ENCODE measurements at places on chromosomes 1 and 21.

DNA sequence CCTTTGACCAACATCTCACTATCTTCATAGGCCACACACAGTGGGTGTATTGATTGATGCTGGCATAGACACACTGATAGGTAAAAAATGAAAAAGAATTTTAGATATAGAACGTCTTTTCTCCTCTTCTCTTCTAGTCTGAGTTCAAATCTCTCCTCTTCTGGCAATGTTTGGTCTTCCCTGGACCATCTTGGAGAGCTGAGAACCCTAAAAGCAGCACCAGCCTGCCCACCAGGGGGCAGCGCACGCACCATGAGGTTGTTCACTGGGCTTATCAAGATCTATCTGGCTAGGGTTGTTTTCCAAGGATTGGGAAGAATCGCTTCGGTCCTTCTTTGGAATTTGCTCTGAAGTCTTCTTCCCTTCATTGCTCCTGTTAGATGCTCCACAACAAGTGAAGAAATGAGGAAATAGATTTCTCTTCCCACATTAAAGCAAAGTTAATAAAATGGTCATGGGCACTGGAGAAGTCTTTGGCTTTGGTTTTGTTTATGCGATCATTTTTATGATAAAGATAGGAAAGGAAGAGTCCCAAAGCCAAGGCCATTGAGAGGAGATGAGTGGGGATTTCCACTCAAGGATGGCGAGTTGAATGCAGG, 104.0 kb upstream of the OLIG2 start:
- no peak for DNase-seq

- no peak for DNase-seq
Observed at GRCh38 chr1:229886636-229887035, 180.4 kb upstream of the GALNT2 start.

DNA sequence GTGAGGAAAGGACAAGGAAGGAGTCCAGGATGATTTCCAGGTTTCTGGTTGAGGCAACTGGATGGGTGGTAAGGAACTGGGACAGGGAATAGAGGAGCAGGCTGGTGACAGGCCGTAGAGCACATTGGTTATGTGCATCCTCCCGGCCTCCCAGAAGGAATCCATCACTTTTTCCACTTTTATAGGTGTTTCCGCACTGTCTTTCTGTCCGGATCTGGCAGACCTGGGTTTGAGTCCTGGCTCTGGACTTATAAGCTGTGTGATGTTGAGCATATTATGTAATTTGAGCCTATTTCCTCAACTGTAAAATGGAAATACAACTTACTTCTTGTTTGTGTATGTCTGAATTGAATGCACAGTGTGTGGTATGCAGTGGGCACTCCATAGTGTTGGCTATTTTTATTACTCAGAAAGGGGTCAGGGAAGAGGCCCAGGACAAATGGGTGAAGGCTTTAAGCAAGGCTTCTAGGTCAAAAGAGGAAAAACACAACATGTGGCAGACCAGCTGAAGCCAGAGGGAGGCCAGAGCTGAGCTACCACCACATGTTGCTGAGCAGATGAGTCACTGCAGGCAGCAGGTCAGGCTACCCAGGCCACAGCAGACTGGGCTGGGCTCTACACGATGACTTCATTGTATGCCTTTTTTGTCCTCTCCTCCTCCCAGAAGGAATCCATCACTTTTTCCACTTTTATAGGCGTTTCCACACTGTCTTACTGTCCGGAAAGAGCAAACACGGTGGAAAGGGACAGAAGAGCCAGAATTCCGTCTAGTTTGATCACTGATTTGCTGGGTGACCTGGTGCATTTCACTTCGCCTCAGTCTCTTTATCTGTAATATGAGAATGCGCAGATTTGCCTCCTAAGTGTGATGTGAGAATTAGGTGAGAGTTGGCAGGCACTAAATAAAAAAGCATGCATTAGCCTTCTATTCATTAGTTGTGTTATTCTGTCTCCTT, 791 bp upstream of the MAST2 start:
- peak; percentile 96 for DNase-seq

- DNase-seq: no peak
Observed at GRCh38 chr1:160996178-160996577, 24.8 kb downstream of the F11R start.

DNA sequence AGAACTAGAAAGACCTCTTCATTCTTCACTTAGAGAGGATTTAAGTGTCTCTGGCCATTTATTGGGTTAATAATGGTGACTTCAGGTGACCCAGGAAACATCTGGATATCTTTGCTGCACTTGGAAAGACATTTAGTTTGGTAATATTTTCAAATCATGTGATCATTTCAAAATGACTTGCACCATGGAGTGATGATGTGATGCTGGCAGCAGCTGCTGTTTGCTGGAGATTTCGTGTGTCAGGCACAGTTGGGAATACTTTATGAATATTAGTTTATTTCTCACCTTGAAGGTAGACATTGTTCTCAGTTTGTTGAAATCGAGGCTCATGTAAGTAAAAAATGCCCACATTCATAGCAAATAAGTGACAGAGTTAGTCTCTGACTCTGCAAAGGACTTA, 236.0 kb downstream of the DISC1 start:
- DNase-seq: no peak

GRCh38 chr1:189673217-189673616, 804.4 kb downstream of the BRINP3 start:
- no peak for DNase-seq

GRCh38 chr1:14522077-14522925, 76.2 kb upstream of the KAZN start:
- DNase-seq: peak; percentile 74

- no peak for DNase-seq
Observed at GRCh38 chr1:209869291-209870149, 41.7 kb downstream of the UTP25 start.

GRCh38 chr1:117572546-117572945, 33.3 kb upstream of the TENT5C start:
- DNase-seq: no peak

DNA sequence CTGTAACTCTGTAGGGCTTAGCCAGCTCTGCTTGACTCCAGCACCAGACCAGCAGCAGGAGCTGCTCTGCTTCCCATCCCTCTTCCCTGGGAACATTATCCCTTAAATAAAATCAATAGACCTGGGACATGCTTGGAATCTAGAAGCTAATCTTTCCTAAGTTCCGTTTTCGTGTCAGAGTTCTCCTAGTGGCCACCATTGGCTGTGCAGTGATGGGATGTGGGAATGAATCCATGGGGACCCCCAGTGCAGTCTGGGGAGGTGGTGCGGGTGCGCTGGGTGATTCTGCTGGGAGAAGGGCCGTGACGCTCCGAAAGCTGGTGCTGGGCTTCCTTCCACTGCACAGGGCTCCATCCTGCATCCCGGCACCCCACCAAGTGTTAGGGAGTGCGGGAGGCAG, 202.7 kb downstream of the CAMTA1 start:
- DNase-seq: no peak

DNA sequence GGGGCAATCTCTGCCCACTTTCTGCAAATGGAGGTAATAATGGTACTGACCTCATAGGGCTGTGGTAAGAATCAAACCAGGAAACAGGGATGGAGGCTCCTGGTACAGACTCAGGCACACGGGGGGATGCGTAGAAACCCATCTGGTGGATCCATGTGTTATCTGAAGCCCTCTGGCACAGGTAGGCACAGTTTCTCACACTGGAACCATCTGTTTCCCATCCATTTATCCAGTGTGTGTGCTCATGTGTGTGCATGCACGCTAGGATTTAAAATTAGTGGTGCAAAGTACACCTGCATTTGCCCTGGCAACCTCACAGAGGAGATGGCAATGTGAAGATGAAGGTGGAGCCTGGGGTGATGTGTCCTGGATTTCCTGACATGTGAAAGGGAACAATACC, 103.3 kb downstream of the RAVER2 start:
- DNase-seq: no peak

DNA sequence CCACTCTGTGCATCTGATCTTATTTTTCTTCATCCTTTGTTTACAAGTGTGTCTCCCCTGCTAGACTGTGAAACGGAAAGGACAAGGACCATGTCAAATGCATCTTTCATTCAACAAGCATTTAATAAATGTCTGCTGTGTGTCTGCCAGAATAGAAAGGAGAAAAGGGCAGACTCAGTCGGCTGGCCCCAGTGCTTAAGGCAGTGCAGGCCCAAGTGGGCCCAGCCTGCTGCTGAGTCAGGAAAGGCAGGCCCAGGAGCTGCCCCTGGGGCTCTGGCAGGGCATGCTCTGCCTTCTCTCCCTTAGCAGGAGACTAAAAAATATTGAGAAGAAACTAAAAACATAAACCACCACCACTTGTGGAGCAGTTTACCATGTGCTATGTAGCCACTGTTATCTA, 38.1 kb downstream of the PLEKHA6 start:
- DNase-seq: no peak

DNA sequence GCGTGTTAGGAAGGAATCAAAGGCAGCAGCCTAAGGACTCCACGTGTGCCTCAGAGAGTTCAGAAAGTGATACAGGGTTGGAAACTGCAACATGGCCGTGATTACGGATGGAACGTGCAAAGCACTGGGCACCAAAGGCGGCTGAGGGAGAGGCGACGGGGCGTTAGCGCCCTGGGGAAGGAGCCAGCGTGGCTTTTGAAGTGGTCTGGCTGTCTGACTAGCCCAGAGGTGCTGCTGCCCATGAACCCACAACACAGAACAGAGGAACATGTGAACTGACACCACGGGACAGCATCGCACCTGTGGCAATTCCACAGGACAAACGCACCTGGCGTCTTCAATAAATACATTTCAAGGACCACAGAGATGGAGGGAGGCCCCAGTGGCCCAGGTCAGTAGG, 18.0 kb upstream of the TMEM52 start:
- no peak for DNase-seq

DNA sequence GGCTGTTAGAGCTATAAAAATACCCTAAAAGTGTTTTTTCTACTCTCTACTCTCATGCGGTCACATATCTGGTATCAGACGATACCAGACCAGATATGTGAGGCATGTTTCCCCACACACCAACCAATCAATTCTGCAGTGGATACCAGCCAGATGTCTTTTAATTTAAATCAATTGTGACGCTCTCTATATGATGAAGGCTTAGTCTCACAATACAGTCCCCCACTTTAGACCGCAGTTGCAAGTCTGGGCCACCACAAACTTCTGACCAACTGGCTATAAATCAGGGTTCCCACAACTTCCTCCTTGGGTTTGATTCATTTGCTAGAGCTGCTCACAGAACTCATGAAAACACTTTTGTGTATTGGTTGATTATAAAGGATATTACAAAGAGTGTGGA, 586.1 kb upstream of the ZP4 start:
- no peak for DNase-seq
